ENCODE measurements at places on chromosomes 1 and 21.

DNA sequence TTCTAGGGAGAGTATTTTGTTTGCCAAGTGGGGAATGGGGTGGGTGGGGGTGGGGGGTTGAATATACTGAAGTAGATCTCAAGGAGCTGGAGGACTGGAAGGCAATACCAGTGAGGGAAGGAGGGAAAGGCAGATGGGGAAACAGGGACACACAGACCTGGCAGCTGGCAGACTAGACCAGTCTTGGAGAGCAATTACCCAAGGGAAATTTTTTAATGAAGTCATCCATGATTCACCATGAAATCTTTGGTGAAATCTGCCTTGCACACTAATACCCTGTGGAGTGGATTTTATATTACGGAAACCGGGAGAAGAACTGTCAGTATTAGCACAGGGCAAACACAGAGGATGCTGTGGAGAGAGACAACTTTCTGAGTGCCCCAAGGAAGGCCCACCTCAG is 29.7 kb upstream of the MARK1 start:
- DNase-seq: no peak

GRCh38 chr1:117758444-117759316 is 152.8 kb downstream of the TENT5C start:
- DNase-seq: peak; percentile 58

- DNase-seq: no peak
Observed at GRCh38 chr1:45516036-45516435, 5.6 kb downstream of the PRDX1 start.

DNA sequence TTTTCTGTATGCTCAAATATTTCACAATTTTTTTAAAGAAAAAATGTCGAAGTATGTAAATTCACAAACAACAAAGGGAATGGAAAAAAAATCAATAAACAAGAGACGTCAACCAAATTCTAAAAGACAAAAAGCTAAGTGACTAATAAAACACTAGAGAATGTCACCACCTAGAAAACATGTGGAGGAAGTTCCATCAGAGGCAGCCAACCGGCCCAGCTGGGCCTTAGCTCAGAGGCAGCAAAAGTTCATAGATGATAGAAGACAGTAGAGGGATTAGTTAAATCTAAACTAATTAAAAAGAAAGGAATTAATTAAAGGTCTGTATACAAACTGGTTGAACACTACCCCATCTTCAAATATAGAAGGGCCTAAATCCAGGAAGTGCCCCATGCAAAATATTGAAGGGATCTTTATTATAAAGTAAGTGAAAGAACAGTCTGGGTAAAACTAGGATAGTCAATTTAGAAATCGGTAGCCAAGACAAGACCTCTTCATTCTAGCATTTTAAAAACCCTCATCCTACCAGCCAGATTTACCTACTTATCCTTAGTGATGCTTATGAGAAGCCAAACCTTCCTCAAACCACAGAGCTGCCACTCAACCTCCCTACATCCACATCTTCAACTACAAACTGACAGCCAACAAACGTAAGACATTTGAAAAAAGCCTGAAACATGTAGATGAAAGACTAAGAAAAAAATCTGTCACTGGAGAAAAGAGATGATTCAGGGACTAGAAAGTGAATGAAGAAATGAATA is 23.7 kb downstream of the MRPL39 start:
- DNase-seq: no peak

- no peak for DNase-seq
Observed at GRCh38 chr1:192713921-192714320, 78.0 kb downstream of the RGS13 start.

DNA sequence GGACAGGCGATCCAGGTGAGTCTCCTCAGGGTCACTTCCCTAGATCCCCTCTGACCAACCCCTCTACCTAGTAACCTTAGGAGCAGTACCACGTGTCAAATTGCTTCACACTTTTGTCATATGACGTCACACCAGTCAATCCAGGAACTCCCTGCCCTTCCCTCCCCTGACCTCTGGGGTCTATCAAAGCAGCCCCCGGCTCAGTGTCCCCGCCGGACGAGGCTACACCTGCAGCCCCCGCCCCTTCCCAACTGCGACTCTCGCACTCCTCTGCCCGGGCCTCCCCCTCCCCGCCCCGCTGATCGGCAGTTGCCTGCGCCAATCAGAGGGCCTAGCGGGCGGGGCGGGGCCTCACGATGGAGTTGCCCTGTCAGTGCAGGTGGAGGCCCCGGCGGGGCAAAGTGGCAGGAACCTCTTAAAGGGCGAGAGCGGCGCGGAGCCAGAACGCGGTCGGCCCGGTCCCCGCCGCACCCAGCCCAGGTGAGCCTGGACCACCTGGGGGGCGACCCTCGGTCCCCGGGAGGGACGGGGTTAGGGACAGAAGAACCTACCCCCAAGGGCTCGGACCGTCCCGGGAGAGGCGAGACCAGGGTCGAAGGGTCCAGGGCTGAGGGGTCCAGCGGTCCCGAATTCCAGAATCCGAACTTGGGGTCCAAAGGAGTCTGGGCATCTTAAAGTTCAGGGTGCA is 27.5 kb upstream of the EPB41 start:
- DNase-seq: peak; percentile 85

- no peak for DNase-seq
Observed at GRCh38 chr1:10818262-10819197, 22.1 kb upstream of the CASZ1 start.

DNA sequence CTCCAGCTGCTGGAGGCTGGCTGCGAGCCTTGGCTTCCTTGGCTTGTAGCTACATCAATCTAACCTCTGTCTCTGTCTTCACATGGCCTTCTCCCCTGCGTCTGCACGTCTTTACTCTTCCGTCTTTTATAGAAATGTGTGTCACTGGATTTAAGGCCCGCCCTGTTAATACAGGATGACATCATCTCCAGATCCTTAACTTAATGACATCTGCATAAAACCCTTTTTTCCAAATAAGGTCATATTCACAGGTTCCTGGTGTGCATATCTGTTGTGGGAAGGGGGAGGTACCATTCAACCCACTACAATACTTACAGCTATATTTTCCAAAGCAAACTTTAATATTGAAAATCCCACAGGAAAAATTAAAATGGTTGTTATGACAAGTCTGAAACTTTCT is 165.3 kb upstream of the FOXD3 start:
- no peak for DNase-seq

DNA sequence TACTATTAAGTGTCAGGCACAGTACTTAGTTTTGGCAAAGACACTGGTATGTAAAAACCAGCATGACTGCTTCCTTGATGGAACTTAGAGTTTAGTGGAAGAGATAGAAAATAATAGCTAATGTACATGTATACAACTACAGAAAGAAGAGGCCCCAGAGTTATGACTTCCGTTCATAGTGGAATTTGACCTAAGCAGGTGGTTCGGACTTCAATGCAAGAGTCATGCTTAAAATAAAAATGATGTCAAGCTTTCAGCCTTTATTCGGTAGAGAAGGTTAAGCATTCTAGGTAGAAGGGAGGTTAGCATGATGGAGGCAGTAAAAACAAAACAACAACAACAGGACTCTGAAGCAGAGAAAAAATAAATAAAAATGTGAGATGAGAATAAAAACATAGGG is 165.9 kb downstream of the KCNT2 start:
- no peak for DNase-seq

GRCh38 chr1:173222149-173223030 is 15.3 kb upstream of the TNFSF4 start:
- no peak for DNase-seq

DNA sequence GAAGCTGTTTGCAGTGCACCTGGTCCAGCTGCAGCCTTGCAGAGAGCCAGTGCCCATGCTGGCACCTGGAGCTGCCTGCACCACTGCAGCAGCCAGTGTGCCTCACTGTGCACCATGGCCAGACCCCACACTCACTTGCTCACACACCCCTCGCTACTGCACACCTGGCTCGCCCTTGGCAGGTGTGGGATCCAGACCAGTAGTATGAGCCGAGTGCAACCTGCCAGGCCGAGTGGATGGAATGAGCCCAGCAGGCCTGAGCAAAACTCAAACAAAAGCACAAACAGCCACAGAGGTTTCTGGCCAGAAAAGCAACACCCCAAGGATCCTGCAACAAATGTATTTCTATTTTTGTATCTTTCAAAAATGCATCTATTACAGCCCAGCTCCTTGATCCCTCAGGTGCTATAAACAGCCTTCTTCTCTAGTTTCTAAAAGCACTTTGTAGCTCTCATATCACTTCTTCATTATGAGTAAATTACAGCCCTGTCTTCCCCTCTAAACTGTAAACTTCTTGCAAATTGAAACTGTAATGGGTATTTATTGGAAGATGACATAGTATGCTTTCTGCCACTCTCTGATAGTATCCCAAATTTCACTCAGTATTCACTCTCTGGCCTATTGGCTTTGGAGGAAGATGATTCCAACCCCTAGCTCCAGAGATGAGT is 72.2 kb upstream of the LPGAT1 start:
- DNase-seq: no peak

DNA sequence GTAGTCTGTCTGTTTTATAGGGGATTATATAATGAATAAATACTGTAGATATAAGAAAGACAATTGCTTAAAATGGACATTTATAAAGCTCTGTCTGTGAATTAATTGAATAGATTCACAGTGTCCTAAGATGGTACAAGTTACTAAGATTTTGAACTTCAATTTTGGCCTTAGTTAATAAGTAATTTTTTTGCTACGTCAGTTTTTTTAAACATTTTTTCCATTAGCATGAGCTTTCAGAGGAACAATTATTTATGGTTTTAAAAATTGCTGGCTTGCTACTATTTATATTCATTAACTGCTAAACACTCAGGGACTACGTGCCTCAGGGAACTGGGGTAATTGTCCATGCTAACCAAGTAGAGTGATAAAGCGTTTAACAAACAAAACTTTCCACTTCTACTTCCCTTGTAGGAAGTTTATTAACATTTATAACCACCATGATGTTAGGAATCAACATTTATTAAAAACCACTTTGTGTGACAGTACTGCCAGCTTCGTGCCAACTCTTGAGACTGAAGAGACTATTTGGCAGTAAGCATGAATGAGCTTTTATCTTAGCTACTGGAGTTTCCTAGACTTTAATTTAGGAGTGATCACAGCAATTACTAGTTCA is 65.4 kb upstream of the PTGS2 start:
- DNase-seq: no peak

- DNase-seq: no peak
Observed at GRCh38 chr1:166489356-166489669, 322.5 kb upstream of the FAM78B start.

DNA sequence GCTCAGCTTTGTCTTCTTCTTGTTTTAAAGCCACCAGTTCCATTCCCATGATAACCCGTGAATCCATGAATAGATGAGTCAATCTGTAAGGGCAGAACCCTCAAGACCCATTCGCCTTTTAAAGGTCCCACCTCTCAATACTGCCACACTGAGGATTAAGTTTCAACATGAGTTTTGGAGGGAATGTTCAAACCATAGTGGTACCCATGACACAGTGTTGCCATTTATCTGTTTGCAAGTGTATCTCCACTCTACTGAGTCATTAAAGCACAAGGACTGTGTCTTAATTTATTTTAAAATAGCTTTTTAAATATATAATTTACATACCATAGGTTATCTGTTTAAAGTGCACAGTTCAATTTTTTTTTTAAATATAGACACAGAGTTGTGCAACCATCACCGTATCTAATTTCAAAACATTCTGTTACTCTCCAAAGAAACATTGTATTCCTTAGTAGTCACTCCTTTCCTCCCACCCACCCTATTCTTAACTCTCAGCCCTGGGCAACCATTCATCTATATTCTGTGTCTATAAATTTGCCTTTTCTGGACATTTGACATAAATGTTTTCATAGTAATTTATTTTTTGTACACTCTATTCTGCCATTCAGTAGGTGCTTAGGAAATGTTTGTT is 4.8 kb upstream of the IL24 start:
- DNase-seq: no peak

DNA sequence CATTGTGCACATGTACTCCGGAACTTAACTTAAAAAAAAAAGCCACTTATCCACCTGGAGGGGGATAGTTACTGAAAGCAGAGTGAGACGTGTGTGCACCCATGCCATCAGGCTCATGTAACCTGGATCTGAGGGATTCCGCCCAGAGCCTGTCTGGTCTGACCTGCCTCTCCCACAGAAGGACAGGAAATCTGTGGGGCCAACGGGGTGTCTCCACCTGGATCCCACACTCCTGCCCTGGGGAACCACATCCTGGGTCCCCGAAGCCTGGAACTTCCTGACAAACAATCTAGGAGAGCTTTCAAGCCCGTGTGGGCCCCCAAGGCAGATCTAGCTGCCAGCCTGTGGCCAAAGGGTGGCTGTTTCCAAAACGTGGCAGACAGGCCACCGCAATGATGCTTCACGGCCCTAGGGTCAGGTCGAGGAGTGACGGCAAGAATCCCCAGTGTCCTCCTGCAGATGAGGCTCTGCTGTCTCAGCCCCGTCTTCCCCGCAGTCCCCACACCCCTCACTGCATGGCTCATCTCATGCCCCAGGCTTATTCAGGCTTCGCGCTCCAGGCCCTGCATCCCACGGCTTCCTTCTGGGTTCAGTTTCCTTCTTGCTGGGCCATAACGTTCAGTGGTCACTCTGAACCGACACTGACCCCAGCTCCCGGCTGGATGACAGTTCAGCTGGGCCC is 21.0 kb upstream of the PCBP3 start:
- no peak for DNase-seq

GRCh38 chr1:217718873-217719272 is 87.7 kb downstream of the SPATA17 start:
- peak; percentile 3 for DNase-seq

DNA sequence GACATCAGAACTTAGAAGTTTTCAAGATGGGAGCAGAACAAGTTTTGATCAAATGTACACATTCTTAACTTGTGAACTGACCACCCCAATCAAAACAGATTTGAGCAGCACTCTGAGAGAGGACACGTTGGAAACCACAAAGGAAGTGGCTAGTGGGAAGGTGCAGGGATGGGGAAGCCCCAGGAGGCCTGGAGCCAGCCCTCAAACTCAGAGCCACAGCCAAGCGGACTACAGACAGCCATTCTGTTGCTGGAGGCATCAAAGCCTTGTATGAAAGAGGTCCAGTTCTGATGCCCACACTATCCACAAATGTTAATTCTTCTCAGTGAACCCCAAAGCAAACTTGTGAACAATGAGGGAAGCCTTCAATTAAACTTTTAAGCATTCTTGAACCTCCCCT is 143.6 kb upstream of the RAB4A start:
- DNase-seq: no peak

GRCh38 chr1:169049258-169049938 is 57.1 kb upstream of the ATP1B1 start:
- DNase-seq: no peak

DNA sequence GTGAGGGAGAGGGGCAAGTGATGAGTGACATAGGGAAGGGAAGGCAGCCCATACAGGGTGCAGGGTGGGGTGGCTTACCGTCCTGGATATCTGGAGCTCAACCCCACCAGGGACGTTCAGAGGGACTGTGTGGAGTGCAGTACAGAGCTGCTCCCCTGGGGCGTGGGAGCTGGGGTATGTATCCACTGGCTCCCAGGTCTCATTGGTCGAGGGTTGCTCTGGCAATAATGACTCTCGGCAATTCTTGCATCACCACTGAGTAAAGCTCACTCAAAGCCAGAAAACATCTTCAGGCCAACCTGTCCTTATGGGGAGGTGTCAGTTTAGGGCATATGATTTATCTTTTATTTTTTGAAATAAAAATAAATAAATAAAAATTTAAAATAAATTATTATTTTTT is 43.2 kb upstream of the RUNX3 start:
- DNase-seq: no peak
